Immature natural killer cell (primary cell): ENCODE measurements at places on chromosomes 6 and 20.

DNA sequence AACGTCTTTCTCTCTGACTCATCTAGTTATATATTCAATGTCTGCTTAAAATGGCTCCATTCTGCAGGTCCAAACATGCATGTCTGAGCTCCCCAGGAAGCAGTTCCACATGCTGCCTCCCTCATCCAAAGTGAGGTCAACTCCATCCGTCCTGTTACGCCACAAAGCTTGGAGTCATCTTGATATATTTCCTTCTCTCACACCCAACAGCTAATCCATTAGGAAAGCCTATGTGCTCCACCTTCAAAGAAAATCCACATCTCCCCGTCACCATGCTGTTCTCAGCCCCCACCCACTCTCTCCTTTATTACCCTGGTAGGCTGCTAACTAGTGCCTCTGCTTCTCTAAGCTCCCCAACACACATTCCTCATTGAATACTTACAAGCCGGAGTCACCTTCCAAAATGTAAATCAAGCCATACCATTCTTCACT lies 130.2 kb upstream of the SYNDIG1 start:
- peaks cover 16% of the 10 kb centered on the region for H3K4me1 ChIP-seq
- no peak overlapping the region for H3K27ac ChIP-seq
- peaks cover 3% of the 10 kb centered on the region for H3K36me3 ChIP-seq
- no peak overlapping the region for H3K4me3 ChIP-seq
- H3K27me3 ChIP-seq, result peaks cover 1% of the 10 kb centered on the region

GRCh38 chr6:73792738-73793137 lies 96.7 kb downstream of the CD109 start:
- H3K27ac ChIP-seq, result no peak overlapping the region
- H3K27me3 ChIP-seq, result peaks cover 2% of the 10 kb centered on the region
- no peak overlapping the region for H3K4me3 ChIP-seq
- DNase-seq, result no peak

DNA sequence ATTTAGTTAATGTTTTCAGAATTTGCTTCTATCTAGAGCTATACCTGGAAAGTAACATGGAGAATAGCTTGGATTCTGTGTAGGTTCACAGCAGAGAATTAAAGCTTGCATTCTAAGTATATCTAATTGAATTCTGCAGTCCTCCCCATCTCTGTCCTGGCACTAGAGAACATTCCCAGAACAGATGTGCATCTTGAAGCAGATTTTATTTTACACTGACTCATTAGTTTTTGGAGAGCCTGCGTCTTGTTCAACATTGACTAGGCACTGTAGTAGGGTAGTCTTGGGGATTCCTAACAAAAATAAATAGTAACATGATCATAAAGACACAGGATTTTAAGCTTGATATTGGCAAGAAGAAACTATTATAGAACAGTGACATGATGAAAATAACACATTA lies 36.2 kb upstream of the BAG2 start:
- no peak for DNase-seq
- peaks cover 13% of the 10 kb centered on the region for H3K4me1 ChIP-seq
- peaks cover 29% of the 10 kb centered on the region for H3K36me3 ChIP-seq
- H3K4me3 ChIP-seq, result no peak overlapping the region

- H3K36me3 ChIP-seq, result peaks cover 52% of the 10 kb centered on the region
- peak overlapping the region; percentile 100 for H3K27ac ChIP-seq
- DNase-seq, result no peak
- peak overlapping the region; percentile 89 for H3K4me3 ChIP-seq
Observed at GRCh38 chr20:24961384-24962181, 12.5 kb downstream of the CST7 start.

GRCh38 chr20:61745397-61746146 lies 320.1 kb downstream of the TAF4 start:
- no peaks in the 10 kb centered on the region for H3K27me3 ChIP-seq
- no peak overlapping the region for H3K27ac ChIP-seq
- H3K4me1 ChIP-seq, result no peaks in the 10 kb centered on the region

- H3K36me3 ChIP-seq, result no peaks in the 10 kb centered on the region
- H3K27me3 ChIP-seq, result no peaks in the 10 kb centered on the region
- DNase-seq, result no peak
- H3K4me1 ChIP-seq, result no peaks in the 10 kb centered on the region
Observed at GRCh38 chr6:88402909-88403308, 236.8 kb upstream of the CNR1 start.

- H3K4me3 ChIP-seq, result peak overlapping the region; percentile 100
- H3K4me1 ChIP-seq, result peaks cover 75% of the 10 kb centered on the region
- peaks cover 35% of the 10 kb centered on the region for H3K27me3 ChIP-seq
- peaks cover 19% of the 10 kb centered on the region for H3K36me3 ChIP-seq
Observed at GRCh38 chr6:31464252-31465184, 33.4 kb upstream of the MICB start.

DNA sequence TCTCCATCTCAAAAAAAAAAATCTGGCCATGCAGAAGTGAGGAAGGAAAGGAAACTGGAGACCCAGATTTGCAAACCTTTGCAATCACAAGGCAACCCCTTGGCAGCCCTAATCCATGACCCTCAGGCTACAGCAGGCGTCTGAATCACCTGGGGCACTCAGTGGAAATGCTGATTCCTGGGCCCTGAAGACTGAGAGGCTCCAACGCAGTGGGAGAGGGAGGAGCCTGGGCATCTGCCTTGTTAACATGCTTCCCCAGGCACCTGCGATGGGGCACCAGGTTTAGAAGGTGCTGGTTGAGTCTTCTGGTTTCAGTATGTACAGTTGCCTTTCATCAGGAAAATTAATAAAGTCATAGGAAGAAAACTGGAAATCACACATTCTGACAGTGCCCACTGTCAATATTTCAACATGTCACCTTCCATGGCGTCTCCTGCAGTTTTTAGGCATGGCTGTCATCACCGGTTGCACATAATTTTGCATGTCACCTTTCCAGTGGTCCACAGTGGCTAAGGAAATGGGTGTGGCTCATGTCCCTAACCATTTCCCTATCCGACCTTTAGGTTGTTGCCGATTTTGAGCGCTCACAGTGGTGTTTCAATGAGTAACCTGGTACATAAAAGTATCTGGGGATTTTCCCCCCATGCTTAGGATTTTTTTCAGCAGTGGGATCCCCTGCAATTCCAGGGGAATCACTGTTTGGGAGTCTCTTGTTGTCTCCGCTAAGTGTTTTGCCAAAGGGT lies 56.9 kb downstream of the PREX1 start:
- DNase-seq, result no peak
- H3K27me3 ChIP-seq, result peaks cover 7% of the 10 kb centered on the region
- peaks cover 8% of the 10 kb centered on the region for H3K36me3 ChIP-seq
- H3K27ac ChIP-seq, result peak overlapping the region; percentile 96

GRCh38 chr6:45441851-45442453 lies 64.2 kb upstream of the SUPT3H start:
- DNase-seq, result no peak
- H3K27ac ChIP-seq, result no peak overlapping the region
- no peaks in the 10 kb centered on the region for H3K36me3 ChIP-seq
- H3K4me3 ChIP-seq, result no peak overlapping the region
- H3K4me1 ChIP-seq, result peaks cover 20% of the 10 kb centered on the region

GRCh38 chr6:70272071-70272470 lies 30.8 kb downstream of the COL9A1 start:
- H3K27ac ChIP-seq, result no peak overlapping the region
- H3K27me3 ChIP-seq, result no peaks in the 10 kb centered on the region
- DNase-seq, result no peak
- H3K4me3 ChIP-seq, result no peak overlapping the region
- no peaks in the 10 kb centered on the region for H3K4me1 ChIP-seq

DNA sequence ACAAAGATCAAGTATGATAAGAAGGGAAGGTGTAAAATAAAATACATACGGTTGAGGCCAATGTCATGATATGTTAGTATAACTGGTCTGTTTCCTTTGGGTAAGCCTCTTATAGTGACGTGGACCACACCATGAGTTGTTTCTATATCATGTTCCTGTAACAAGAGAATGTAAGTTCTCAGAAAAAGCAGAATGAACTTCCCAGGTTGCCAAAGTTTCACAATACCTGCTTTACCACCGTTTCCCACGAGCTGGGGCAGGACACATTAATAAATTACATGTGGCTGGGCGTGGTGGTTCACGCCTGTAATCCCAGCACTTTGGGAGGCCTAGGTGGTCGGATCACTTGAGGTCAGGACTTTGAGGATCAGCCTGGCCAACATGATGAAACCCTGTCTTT lies 42.6 kb upstream of the SLA2 start:
- no peaks in the 10 kb centered on the region for H3K27me3 ChIP-seq
- H3K36me3 ChIP-seq, result peaks cover 9% of the 10 kb centered on the region
- no peak overlapping the region for H3K4me3 ChIP-seq
- no peaks in the 10 kb centered on the region for H3K4me1 ChIP-seq

DNA sequence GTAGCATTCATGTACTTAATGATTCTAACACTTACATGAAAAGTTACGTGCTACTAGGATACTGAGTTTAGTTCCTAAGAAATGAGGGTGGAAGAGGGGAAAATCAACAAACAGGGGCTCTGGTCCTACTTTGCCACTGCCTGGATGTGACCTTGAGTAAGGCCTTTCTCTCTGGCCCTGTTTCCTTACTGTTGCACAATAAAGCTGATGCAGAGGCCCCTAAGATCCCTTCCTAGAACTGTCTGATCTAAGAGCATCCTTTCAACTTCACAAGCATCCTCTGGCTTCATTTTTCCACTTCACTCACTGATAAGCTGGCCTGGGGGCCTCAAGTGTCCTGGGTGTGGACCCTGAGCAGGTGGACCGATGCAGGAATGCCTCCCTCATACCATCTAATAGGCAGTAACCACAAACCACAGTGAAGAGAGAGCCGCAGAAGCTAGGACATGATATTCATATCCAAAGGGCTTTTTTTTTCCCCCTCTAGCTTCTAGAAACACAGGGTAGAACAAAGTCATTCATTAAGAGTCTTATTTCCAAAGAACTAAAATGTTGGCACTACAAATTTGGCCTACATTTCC lies 21.6 kb downstream of the FKBP1A start:
- no peak overlapping the region for H3K27ac ChIP-seq
- H3K27me3 ChIP-seq, result peaks cover 2% of the 10 kb centered on the region
- H3K4me3 ChIP-seq, result no peak overlapping the region
- H3K36me3 ChIP-seq, result peaks cover 33% of the 10 kb centered on the region
- peaks cover 13% of the 10 kb centered on the region for H3K4me1 ChIP-seq

GRCh38 chr20:47392015-47392720 lies 35.7 kb upstream of the ZMYND8 start:
- no peak for DNase-seq
- H3K27ac ChIP-seq, result no peak overlapping the region
- no peaks in the 10 kb centered on the region for H3K36me3 ChIP-seq
- no peaks in the 10 kb centered on the region for H3K4me1 ChIP-seq
- no peak overlapping the region for H3K4me3 ChIP-seq

- H3K27ac ChIP-seq, result no peak overlapping the region
- peak overlapping the region; percentile 76 for H3K4me3 ChIP-seq
- peaks cover 8% of the 10 kb centered on the region for H3K36me3 ChIP-seq
- H3K4me1 ChIP-seq, result peaks cover 12% of the 10 kb centered on the region
- peaks cover 8% of the 10 kb centered on the region for H3K27me3 ChIP-seq
Observed at GRCh38 chr6:43454290-43454695, 1.1 kb downstream of the DLK2 start.

DNA sequence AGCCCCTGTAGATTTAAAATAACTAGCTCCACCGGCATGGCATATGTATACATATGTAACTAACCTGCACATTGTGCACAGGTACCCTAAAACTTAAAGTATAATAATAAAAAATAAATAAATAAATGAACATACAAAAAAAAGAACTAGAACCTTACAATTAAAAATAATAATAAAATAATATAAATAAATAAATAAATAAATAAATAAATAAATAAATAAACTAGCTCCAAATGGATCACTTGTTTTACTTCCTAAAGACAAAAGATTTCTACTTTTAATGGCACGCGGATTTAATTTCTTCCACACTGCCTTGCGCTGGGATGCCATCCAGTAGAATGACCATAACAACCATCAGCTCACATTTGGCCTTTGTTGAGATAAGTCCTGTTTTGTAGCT lies 141.0 kb upstream of the NRSN1 start:
- H3K27ac ChIP-seq, result no peak overlapping the region
- H3K36me3 ChIP-seq, result no peaks in the 10 kb centered on the region
- H3K27me3 ChIP-seq, result no peaks in the 10 kb centered on the region
- no peak for DNase-seq
- no peak overlapping the region for H3K4me3 ChIP-seq

DNA sequence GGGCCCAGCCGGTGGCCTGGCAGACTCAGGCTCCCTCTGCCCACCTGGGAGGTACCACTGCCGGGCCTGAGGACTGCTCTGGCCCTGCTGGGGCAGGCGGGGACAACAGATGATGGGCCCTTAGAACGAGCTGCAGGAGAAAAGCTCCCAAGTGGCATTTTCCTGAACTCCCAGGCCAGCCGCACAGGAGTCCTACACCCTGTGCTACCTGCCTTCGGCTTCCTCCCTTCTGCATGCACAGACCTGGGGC lies 41.3 kb downstream of the DSTN start:
- peak overlapping the region; percentile 99 for H3K27ac ChIP-seq
- H3K4me1 ChIP-seq, result peaks cover 63% of the 10 kb centered on the region
- H3K36me3 ChIP-seq, result peaks cover 8% of the 10 kb centered on the region

DNA sequence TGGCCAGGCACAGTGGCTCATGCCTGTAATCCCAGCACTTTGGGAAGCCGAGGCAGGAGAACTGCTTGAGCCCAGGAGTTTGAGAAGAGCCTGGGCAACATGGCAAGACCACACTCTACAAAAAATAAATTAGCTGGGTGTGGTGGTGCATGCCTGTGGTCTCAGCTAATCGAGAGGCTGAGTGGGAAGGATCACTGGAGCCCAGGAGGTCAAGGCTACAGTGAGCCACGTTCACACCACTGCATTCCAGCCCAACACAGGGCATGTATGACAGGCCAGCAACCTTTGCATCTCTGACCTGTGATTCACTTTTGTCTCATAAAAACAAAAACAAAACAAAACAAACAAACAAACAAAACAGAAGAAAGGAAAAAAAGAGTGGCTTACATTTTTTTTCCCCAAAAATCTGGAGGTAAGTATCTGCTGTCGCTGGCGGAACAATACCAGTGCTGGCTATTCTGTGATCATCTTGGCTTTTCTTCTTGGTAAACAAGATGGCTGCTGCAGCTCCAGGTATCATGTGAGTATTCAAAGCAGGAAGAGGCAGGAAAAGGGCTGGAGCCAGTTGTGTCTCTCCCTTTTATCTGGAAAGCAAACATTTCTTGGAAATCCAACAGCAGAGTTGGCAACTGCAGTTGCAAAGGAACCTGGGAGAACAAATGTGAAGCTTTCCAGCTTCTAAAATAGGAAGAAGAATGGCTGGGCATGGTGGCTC lies 40.4 kb upstream of the ZMYND8 start:
- H3K27ac ChIP-seq, result no peak overlapping the region
- no peak for DNase-seq
- H3K4me1 ChIP-seq, result peaks cover 9% of the 10 kb centered on the region
- no peaks in the 10 kb centered on the region for H3K27me3 ChIP-seq
- no peaks in the 10 kb centered on the region for H3K36me3 ChIP-seq

DNA sequence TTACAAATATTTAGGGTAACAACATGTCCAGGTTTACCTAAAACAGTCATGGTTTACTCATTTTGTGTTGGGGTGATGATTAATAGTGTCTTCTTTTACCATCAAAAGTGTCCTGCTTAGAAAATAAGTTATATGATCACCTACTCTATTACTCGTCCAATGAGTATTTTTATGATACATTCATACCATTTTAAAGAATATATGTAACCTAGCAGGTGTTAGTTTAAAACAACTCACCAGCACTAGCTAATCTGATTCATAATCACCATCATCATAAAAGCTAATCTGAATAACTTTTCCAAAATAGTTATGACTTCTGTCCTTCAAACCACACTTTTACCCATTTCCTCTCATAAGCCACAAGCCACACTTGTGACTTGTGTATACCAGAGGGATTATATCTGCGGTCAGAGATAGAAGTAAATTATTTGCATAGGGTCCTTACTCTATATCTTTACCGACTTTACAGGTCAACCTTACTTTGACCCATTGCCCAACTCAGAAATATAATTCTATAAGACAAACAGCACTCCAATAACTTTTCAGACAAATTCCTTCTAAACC lies 33.3 kb upstream of the NRN1 start:
- peaks cover 5% of the 10 kb centered on the region for H3K4me1 ChIP-seq
- no peak overlapping the region for H3K4me3 ChIP-seq
- no peak overlapping the region for H3K27ac ChIP-seq
- peaks cover 4% of the 10 kb centered on the region for H3K27me3 ChIP-seq
- DNase-seq, result no peak
